Caco-2 (cell line): ENCODE measurements at places on chromosomes 4 and X. TPM values are rescaled to one million over a fixed set of nuclear protein-coding genes. Genes with fewer than 3 reads are reported as not detected.

DNA sequence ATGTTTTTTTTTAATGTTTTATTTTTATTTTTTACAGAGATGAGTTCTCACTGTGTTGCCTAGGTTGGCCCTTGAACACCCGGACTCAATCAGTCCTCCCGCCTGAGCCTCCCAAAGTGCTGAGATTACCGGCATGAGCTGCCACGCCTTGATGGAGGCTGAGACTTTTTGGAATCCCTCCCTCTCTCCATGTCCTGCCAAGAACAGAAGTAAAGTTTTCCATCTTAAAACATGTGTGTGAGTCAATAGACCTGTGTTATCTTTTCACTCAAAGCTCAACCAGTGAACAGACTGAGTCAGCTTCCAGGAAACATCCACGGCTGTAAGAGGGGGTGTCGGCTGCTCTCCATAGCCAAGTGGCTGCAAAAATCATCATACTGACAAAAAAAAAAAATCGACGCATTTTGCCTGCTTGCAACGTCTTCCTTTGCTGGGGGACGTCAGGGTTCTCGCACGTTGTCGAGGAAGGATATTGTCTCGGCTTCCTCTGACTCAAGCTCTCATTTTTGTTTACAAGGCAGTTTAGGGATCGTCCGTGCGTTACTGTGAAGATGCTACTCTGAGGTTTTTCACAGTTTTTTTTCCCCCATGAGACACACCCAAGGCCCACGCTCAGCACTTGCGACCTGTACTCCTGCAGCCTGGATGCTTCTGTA, 10.0 kb upstream of the ASMTL start:
- no peak overlapping the region for H3K27ac ChIP-seq
- DNase-seq: no peak
- no peaks in the 10 kb centered on the region for H3K4me1 ChIP-seq
- H3K4me3 ChIP-seq: no peak overlapping the region
- no peaks in the 10 kb centered on the region for H3K36me3 ChIP-seq

GRCh38 chr4:86272669-86273068, 87.2 kb downstream of the MAPK10 start:
- no peaks in the 10 kb centered on the region for H3K4me1 ChIP-seq
- H3K36me3 ChIP-seq: no peaks in the 10 kb centered on the region
- H3K27me3 ChIP-seq: no peaks in the 10 kb centered on the region
- H3K27ac ChIP-seq: no peak overlapping the region

DNA sequence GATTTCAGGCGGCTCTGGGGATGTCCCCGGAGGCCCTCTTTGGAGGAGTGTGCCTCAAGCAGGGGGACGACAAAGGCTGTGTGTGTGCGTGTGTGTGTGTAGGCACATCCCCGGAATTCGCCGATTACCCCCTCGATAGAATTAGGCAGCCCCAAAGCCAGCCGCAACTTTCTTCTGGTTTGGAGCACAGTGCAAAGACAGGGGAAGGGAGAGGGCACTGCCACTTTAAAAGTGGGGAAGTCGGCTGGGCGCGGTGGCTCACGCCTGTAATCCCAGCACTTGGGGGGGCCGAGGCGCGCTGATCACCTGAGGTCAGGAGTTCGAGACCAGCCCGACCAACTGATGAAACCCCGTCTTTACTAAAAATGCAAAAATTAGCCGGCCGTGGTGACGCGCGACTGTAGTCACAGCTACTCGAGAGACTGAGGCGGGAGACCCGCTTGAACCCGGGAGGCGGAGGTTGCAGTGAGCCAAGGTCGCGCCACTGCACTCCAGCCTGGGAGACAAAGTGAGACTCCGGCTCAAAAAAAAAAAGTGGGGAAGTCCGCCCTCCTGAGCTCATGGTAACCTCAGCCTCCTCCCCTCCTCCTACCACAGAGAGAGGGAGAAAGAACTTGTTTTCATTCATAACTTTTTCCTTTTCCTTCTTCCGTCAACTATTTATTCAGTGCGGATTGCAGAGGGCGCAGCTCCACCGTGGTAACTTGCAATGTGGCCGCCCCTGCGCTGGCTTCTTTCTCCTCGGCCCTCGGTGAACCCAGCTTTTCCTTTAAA, 2.4 kb downstream of the SPRY1 start:
- peak overlapping the region; percentile 86 for H3K4me3 ChIP-seq
- H3K27ac ChIP-seq: peak overlapping the region; percentile 94
- DNase-seq: peak; percentile 67
- peaks cover 6% of the 10 kb centered on the region for H3K36me3 ChIP-seq
- H3K4me1 ChIP-seq: peaks cover 6% of the 10 kb centered on the region; the same call in 1 of the 2 replicates

DNA sequence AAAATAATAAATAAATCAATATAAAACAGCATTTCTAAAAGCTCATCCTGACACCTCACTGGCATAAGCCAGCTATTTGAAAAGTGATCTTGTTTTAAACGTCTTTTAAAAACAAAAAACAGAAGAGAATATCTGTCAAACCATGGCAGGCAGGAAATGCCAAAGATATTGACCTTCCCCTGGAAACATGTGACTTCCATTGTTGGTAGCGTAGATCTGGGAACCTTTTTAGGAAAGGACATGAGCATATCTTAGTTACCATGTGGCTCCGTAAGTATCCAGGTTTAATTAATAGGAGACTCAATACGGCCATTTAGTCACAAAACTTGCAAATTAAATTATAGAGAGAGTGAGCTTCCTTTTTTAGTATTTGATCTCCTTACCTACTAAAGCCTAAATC, 83.0 kb upstream of the KLHL4 start:
- H3K27me3 ChIP-seq: no peaks in the 10 kb centered on the region
- no peak overlapping the region for H3K27ac ChIP-seq
- H3K4me1 ChIP-seq: no peaks in the 10 kb centered on the region
- H3K36me3 ChIP-seq: no peaks in the 10 kb centered on the region
- no peak overlapping the region for H3K4me3 ChIP-seq

DNA sequence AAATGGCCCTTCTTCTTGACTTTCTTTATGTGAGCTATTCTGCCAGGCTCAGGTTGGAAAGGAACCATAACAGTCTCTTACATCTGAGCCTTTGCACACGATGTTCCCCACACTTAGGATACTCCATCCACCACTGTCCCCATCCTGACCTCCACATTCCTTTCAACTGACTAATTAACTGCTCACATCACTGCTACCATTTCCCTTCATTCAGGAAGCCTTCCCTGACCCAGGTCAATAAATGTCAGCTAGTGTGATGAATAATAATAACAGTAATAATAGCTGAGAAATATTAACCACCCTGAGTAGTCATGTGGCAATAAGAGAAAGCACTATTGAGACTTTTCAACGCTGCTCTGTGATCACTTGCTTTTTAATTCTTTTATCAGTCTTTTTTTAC, 291.7 kb downstream of the KCNIP4 start:
- H3K4me1 ChIP-seq: no peaks in the 10 kb centered on the region
- no peaks in the 10 kb centered on the region for H3K27me3 ChIP-seq
- H3K36me3 ChIP-seq: no peaks in the 10 kb centered on the region

- H3K36me3 ChIP-seq: no peaks in the 10 kb centered on the region
- no peaks in the 10 kb centered on the region for H3K27me3 ChIP-seq
- H3K4me1 ChIP-seq: peaks cover 9% of the 10 kb centered on the region
- H3K27ac ChIP-seq: peak overlapping the region; percentile 72
- no peak overlapping the region for H3K4me3 ChIP-seq
Measured at GRCh38 chr4:139728146-139728545, 62.5 kb downstream of the MGST2 start.

DNA sequence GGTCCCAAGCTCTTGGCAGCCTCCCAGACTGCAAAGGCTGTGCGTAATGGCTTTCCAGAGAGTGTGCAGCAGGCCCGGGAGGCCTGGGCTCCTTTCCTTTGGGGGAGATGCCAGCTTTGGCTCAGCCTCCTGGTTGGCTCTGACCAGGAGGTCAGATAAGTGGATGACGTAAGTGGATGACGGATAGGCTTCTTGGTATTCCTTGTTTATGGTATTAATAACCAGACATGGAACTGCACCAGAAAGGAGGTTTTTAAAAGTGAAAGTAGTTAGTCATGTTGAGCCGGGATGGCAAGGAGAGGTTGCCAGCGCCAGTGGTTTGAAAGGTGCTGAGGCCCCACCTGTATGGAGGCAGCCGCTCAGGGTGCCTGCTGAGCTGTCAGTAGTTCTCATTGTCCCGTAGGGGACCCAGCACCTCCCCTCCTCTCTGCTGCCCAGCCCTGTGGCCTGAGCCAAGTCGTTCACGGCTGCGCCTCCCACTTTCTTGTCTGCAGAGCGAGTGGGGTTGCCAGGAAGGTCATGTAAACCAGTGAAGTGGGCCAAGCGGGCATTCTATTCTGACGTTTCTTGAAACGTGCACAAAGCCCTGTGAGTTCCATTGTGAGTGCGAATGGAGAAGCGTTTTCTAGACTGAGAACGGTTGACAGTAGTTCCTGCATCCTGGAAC, 28.7 kb upstream of the STOX2 start:
- no peak overlapping the region for H3K27ac ChIP-seq
- no peaks in the 10 kb centered on the region for H3K27me3 ChIP-seq
- H3K4me1 ChIP-seq: no peaks in the 10 kb centered on the region
- H3K36me3 ChIP-seq: no peaks in the 10 kb centered on the region
- no peak for DNase-seq

DNA sequence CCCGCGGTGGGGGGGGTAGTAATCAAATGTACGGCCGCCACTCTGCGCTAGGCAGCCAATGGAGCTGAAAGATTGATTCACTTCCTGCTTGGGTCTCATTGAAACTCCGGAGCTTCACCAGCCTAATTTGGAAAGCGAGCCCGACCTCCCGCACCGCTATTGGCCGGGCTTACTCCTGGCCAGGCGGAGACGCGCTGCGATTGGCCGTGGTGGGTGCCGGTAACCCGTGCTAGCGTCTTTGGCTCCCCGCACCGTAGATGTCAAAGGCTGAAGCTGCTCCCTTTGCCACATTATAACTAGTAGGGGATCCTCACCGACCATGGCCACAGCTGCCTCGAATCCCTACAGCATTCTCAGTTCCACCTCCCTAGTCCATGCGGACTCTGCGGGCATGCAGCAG, at the start of gene POU3F4:
TSS of gene POU3F4 (plus strand) at position 285 of the 400 bp plus-strand sequence. CDS start at position 320, 35 bp downstream.
- H3K27ac ChIP-seq: no peak within 1 kb of the TSS
- H3K36me3 ChIP-seq: no peaks in the 10 kb centered on the region
- H3K4me3 ChIP-seq: no peak within 1 kb of the TSS
- no peaks in the 10 kb centered on the region for H3K27me3 ChIP-seq
- no peaks in the 10 kb centered on the region for H3K4me1 ChIP-seq

- H3K27me3 ChIP-seq: no peaks in the 10 kb centered on the region
- peaks cover 2% of the 10 kb centered on the region; the same call in 1 of the 2 replicates for H3K36me3 ChIP-seq
- DNase-seq: no peak
- H3K4me1 ChIP-seq: peaks cover 4% of the 10 kb centered on the region; the same call in 1 of the 2 replicates
- peak overlapping the region; percentile 79 for H3K4me3 ChIP-seq
Measured at GRCh38 chr4:6641971-6642320, 1.5 kb downstream of the MRFAP1 start.

DNA sequence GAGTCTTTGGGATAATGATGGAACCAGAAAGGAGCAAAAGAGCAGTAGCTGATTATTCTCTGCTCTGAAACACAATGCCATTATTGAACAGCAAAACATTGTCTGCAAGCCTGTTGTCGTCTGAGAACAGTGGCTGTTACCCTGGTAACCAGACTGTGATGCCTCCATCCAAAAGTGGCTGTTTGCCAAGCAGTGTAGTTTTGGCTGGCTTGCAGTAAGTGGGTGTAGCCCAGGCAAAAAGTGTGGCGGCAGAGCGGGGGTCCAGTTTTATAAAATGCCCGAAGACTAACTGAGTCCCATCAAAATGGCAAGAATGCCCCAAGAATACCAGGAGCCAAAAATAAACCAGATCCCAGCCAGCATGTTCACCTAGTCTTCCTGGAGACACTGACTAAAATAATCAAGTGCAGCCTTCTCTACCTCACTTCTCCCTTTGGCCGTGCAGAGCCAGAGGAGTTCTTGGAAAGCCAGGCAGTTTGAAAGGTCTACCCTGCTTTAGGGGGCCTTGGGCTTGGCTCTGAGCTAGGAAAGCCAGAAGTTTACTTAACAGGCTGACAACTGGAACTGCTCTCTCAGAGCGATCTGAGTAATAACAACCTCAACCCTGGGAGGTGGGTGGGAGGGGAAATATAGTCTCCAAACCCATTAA, 2.6 kb downstream of the PLP1 start:
- DNase-seq: no peak
- H3K27me3 ChIP-seq: no peaks in the 10 kb centered on the region
- H3K4me3 ChIP-seq: no peak overlapping the region
- H3K36me3 ChIP-seq: no peaks in the 10 kb centered on the region

- no peaks in the 10 kb centered on the region for H3K36me3 ChIP-seq
- DNase-seq: no peak
- no peaks in the 10 kb centered on the region for H3K4me1 ChIP-seq
- H3K27ac ChIP-seq: no peak overlapping the region
- H3K27me3 ChIP-seq: no peaks in the 10 kb centered on the region
Measured at GRCh38 chrX:38774249-38774648, 27.0 kb upstream of the MID1IP1 start.

DNA sequence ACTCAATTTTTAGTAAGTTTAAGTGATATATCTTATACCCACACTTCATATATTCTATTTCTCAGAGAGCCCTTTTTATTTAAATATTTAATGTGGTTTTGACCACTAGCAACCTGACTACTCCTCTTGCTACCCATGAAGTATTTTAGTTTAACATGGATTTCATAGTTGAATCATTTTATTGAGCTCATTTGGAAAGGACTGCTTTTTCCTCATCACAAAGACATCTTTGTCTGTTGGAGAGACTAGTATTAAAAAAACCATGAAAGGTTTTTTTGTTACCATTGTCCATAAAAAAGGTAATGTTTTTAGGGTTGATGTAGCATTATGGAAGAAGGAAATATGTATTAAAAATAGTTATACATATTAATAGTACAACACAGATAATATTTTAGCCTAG, 139.5 kb downstream of the RAPGEF2 start:
- no peaks in the 10 kb centered on the region for H3K36me3 ChIP-seq
- DNase-seq: no peak

- no peak for DNase-seq
- H3K4me3 ChIP-seq: no peak overlapping the region
- H3K27me3 ChIP-seq: no peaks in the 10 kb centered on the region
Measured at GRCh38 chr4:141464366-141464765, 172.0 kb upstream of the IL15 start.

GRCh38 chr4:7461230-7461629, 26.5 kb upstream of the PSAPL1 start:
- H3K36me3 ChIP-seq: no peaks in the 10 kb centered on the region
- no peaks in the 10 kb centered on the region for H3K27me3 ChIP-seq
- no peaks in the 10 kb centered on the region for H3K4me1 ChIP-seq
- no peak overlapping the region for H3K27ac ChIP-seq
- no peak for DNase-seq

DNA sequence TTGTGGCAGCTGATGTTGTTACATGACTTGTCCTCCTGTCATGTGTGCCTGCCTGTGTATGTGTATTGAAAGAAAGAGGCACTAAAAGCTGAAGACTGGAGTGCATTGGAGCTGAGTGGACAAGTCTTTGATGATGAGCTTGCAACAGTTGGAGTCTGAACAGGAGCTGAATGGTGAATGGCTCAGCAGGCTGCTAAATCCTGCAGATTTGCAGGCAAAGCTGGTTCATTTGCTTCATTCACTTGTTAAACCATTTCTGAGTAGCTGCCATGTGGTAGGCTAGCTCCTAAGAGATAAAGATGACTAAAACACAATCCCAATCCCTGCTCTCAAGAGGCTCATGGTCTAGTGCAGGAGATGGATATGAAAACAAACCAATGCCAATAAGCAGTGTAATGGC, 217.3 kb downstream of the CHRDL1 start:
- H3K27ac ChIP-seq: no peak overlapping the region
- H3K4me1 ChIP-seq: no peaks in the 10 kb centered on the region
- H3K4me3 ChIP-seq: no peak overlapping the region

Gene ATOH1
- total RNA-seq: not detected in 2 replicates

Gene ZNF711
- total RNA-seq: 11.0 and 12.7 TPM in 2 replicates

Gene IL2
- total RNA-seq: not detected in 2 replicates

Gene CT47B1
- total RNA-seq: not detected in 2 replicates

Gene ADH7
- not detected in 2 replicates for total RNA-seq

Gene RAB41
- not detected in 2 replicates for total RNA-seq

Gene FAM149A
- total RNA-seq: 5.1 and 6.6 TPM in 2 replicates
